Stimulated activated CD4-positive, alpha-beta T cell treated with anti-CD3 and anti-CD28 coated beads, Interleukin-12 subunit alpha, Interleukin-12 subunit beta, amount 100 ng/mL, for 48 hours (primary cell): ENCODE measurements at places on chromosomes 1 and 21.

- peak; percentile 30 for DNase-seq
Measured at GRCh38 chr1:246492611-246493245, 14.4 kb downstream of the SMYD3 start.

- DNase-seq = no peak
Measured at GRCh38 chr21:46091118-46091517, 6.8 kb upstream of the COL6A2 start.

- DNase-seq = no peak
Measured at GRCh38 chr21:34928637-34929036, 120.5 kb downstream of the RUNX1 start.

DNA sequence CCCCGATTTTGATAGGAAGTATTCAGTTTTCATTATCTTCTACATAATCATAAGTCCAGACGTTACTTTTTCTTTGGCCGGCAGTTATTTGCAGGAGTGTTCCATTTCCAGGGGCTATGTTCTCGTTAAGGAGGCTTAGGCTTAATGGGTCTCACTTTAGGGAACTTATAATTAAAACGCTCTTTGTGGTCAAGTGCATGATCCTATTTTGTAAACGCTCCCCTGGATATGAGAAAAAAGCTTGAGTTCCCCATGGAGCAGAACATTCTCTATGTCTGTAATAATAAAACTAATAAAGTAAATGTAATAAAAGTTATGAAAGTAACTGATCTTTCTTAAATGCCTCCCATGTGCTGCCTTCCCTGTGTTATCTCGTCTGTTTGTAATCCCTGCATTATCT, 48.7 kb upstream of the GPR153 start:
- no peak for DNase-seq

GRCh38 chr1:112263453-112263852, 132.6 kb upstream of the CTTNBP2NL start:
- DNase-seq = no peak

GRCh38 chr1:168374566-168374965, 93.9 kb downstream of the TBX19 start:
- DNase-seq = no peak

GRCh38 chr21:46626536-46626935, 8.9 kb upstream of the PRMT2 start:
- DNase-seq = no peak

DNA sequence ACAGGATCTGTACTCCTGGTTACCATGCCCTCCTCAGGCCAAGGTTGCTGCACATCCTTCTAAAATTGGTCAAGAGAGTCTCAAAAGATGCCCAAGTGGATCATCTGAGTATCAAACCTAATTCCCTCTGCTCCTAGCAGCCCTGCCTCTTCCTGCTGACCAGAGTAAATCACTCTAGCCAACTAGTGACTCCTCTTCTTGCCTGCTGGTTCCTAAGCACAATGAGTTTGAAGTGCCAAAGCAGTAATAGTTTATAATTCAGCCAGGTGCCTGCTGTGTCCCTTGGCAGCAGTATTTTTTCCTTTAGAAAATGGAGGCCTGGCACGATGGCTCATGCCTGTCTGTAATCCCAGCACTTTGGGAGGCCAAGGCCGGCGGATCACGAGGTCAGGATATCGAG, 137.9 kb upstream of the CAMK1G start:
- no peak for DNase-seq

GRCh38 chr1:236016083-236016482, 48.8 kb downstream of the NID1 start:
- DNase-seq = no peak

DNA sequence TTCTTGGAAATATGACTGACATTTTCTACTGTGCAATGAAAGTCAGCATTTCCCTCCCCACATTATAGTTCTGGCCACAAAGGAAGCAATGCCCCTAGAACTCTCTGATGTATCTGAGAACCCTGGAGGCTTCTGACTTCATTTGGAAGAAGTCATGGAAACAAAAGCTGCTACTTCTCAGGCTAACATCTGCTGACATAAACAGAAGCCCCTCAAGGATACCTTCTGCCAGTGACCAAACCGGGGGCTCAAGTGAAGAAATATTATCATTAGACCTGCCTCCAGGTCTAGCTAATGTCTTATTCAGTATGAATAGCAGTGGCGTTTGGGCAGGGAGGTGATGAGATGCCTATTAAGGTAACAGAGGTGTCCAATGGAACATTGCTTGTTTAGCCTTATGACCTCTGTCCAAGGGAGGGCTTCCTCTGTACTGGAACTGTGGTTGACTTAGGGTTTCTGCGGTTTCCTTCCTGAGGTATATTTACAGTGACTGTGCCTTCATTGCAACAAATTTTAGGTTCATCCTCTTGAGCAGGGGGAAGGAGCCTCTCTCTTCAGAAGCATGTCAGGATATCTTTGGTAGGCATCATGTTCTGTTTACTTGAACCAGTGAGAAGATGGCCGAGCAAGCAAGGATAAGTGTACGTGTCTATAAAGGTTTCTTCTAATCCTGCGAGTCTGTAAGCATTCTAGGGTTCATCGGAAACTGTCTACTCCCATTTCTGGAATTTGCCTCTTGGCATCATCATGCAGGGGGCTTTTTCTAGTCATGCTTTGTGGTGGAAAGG, 161.7 kb downstream of the PBX1 start:
- no peak for DNase-seq

- DNase-seq = no peak
Measured at GRCh38 chr1:29125237-29125641, 1.5 kb upstream of the TMEM200B start.
